ENCODE measurements at places on chromosomes 11 and 22.

GRCh38 chr11:95255251-95256145, 24.5 kb upstream of the SESN3 start:
- no peak overlapping the region for H3K4me3 ChIP-seq
- H3K27ac ChIP-seq = no peak overlapping the region
- H3K27me3 ChIP-seq = no peaks in the 10 kb centered on the region

- no peak overlapping the region for H3K27ac ChIP-seq
- H3K4me1 ChIP-seq = peaks cover 17% of the 10 kb centered on the region
- no peaks in the 10 kb centered on the region for H3K36me3 ChIP-seq
- H3K4me3 ChIP-seq = no peak overlapping the region
- no peak for DNase-seq
- no peaks in the 10 kb centered on the region for H3K27me3 ChIP-seq
These were observed 1.4 kb downstream of the PC start for GRCh38 chr11:66956689-66957290.

DNA sequence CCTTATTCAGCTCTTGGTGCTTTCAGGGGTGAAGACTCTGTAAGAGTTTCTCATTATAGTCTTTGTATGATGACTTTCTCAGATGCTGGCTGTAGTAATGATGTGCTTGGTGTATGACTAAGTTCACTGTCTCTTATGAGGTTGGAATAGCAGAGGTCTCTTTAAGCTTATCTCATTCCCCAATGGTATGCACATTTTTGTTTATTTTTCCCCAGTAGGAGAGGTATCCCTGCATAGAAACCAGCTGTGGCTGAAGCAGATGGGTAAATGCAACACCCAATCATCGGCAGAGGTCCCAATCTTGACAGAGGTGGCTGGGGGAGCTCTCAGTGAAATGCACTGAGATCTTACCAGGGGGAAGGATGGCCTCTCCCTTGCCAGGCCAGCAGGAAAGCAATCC, 34.6 kb downstream of the BBOX1 start:
- H3K4me1 ChIP-seq = no peaks in the 10 kb centered on the region
- H3K27ac ChIP-seq = no peak overlapping the region
- H3K36me3 ChIP-seq = no peaks in the 10 kb centered on the region
- DNase-seq = no peak

DNA sequence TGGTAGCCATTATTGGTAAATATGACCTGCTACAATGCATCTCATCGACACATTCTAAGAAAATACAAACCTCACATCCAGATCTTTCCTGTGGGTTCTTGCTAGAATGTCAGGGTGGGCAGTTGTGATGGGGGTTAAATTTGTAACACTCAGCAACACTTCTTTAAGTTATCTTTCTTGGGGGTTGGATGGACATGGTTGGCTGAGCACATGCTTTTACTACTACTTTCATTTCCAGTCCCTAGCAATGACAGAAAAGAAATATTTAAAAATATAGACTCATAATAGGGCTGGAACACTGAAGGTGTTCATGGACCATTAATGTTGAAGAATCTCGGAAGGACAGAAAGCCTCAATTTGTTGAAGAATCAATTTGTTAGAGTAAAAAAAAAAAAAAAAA, 57.6 kb downstream of the APOL3 start:
- no peaks in the 10 kb centered on the region for H3K27me3 ChIP-seq
- no peaks in the 10 kb centered on the region for H3K36me3 ChIP-seq
- no peak overlapping the region for H3K4me3 ChIP-seq
- no peak overlapping the region for H3K27ac ChIP-seq
- no peak for DNase-seq

- DNase-seq = no peak
- no peak overlapping the region for H3K4me3 ChIP-seq
- H3K27me3 ChIP-seq = no peaks in the 10 kb centered on the region
- no peaks in the 10 kb centered on the region for H3K4me1 ChIP-seq
- no peaks in the 10 kb centered on the region for H3K36me3 ChIP-seq
These were observed 432.2 kb downstream of the TBC1D22A start for GRCh38 chr22:47194476-47195155.

GRCh38 chr11:120649316-120649715, 137.8 kb downstream of the GRIK4 start:
- no peak for DNase-seq
- no peak overlapping the region for H3K4me3 ChIP-seq
- no peaks in the 10 kb centered on the region for H3K4me1 ChIP-seq
- no peaks in the 10 kb centered on the region for H3K27me3 ChIP-seq
- H3K27ac ChIP-seq = no peak overlapping the region

GRCh38 chr11:18366286-18366685, 28.1 kb upstream of the LDHA start:
- H3K4me3 ChIP-seq = no peak overlapping the region
- no peaks in the 10 kb centered on the region for H3K27me3 ChIP-seq
- no peaks in the 10 kb centered on the region for H3K4me1 ChIP-seq
- no peak overlapping the region for H3K27ac ChIP-seq
- peaks cover 73% of the 10 kb centered on the region for H3K36me3 ChIP-seq
- DNase-seq = no peak

DNA sequence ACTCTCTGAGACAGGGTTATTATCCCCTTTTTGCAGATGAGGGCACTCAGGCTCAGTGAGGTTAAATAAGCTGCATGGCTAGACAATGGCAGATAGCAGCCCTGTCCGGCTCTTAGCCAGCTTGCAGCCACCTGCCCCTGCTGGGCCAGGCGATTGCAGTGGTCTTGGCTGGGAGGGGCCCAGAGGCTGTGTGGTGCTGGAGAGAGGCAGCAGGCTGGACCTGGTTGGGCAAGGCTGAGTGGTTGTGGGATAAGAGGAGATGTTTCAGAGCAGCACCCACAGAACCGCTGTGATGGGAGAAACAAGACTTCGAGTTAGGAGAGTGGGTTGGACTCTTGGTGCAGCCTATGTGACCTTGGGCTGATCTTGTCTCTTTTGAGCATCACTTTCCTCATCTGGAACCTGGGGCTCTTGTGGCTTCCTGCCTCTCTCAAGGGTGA, 25.5 kb downstream of the PTPRJ start:
- H3K4me3 ChIP-seq = no peak overlapping the region
- no peak overlapping the region for H3K27ac ChIP-seq
- no peaks in the 10 kb centered on the region for H3K36me3 ChIP-seq
- DNase-seq = no peak
- H3K27me3 ChIP-seq = no peaks in the 10 kb centered on the region
- H3K4me1 ChIP-seq = peaks cover 28% of the 10 kb centered on the region

DNA sequence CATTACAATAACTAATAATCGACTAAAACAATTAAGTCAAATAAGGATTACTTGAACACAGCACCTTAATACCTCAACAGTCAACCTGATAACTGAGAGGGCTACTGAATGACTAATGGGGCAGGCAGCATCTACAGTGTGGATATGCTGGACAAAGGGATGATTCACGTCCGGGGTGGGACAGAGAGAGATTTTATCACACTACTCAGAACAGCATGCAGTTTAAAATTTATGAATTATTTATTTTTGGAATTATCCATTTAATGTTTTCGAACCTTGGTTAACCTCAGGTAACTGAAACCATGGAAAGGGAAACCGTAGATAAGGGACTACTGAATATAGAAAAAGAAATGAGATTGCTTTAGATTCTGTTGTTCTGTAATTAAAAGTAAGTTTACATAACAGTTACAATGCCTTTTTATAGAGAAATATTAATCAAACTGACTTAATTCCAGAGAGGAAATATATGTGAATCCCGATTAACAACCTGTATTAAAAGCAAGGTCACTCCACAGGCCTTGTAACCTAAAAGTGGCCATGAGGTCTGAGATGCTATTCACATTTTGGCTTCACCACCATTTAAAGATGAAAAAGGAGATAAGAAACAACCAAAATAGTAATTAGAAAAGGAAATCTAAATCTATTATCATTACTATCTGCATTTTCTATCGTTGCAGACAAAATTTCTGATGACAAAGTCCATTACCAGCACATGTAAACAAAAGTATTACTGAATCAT, 119.0 kb upstream of the TP53AIP1 start:
- DNase-seq = no peak
- no peaks in the 10 kb centered on the region for H3K4me1 ChIP-seq
- H3K36me3 ChIP-seq = peaks cover 4% of the 10 kb centered on the region
- H3K4me3 ChIP-seq = no peak overlapping the region
- H3K27me3 ChIP-seq = no peaks in the 10 kb centered on the region
- H3K27ac ChIP-seq = no peak overlapping the region

DNA sequence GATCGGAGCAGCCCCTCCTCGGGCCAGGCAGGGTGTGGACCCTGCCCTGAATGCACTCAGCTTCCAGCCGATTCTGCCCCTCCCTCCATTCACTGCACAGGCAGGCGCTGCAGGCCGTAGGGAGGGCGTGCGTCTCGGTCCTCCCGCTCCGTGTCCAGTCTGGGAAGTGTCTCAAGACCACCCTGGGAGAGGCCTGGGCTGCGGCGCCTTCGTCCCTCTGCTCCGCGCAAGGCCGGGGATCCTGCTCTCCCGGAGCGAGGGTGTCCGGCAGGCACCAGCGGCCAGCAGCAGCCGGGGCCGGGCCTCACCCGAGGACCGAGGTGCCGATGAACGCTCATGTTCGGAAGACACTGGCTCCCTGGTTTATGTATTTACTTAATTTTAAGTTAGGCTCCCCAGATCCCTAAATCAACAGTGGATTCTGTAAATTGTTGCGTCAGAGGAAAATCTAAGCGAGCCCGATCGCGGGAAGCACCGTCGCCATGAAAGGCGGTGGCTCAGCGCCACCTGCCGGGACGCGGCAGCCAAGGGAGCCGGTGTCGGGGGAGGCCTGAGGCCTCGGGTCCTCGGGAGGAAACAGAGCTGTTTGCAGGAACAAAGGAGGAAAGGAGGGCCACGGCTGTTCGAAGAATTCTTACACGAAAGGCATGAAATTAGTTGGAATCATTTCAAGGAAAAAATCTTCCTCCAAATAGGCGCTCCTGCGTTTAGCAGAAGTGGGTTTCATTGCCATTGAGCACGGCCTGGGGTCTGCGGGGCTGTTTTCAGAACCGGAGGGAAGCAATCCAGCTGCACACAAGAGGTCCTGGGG, 195.3 kb downstream of the BRD1 start:
- no peaks in the 10 kb centered on the region for H3K27me3 ChIP-seq
- H3K36me3 ChIP-seq = no peaks in the 10 kb centered on the region
- H3K4me3 ChIP-seq = peak overlapping the region; percentile 45
- DNase-seq = no peak
- peaks cover 4% of the 10 kb centered on the region for H3K4me1 ChIP-seq

DNA sequence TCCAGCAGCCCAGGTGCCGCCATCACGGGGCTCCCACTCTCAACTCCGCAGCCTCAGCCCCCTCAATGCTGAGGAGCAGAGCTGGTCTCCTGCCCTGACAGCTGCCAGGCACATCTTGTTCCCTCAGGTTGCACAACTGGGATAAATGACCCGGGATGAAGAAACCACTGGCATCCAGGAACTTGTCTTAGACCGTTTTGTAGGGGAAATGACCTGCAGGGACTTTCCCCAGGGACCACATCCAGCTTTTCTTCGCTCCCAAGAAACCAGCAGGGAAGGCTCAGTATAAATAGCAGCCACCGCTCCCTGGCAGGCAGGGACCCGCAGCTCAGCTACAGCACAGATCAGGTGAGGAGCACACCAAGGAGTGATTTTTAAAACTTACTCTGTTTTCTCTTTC, at the start of gene SAA1:
TSS of gene SAA1 (plus strand) at position 316 of the 400 bp plus-strand sequence. CDS start 624 bp downstream, outside the sequence.
- no peak within 1 kb of the TSS for H3K4me3 ChIP-seq
- H3K27me3 ChIP-seq = no peaks in the 10 kb centered on the region
- no peaks in the 10 kb centered on the region for H3K4me1 ChIP-seq
- no peaks in the 10 kb centered on the region for H3K36me3 ChIP-seq

DNA sequence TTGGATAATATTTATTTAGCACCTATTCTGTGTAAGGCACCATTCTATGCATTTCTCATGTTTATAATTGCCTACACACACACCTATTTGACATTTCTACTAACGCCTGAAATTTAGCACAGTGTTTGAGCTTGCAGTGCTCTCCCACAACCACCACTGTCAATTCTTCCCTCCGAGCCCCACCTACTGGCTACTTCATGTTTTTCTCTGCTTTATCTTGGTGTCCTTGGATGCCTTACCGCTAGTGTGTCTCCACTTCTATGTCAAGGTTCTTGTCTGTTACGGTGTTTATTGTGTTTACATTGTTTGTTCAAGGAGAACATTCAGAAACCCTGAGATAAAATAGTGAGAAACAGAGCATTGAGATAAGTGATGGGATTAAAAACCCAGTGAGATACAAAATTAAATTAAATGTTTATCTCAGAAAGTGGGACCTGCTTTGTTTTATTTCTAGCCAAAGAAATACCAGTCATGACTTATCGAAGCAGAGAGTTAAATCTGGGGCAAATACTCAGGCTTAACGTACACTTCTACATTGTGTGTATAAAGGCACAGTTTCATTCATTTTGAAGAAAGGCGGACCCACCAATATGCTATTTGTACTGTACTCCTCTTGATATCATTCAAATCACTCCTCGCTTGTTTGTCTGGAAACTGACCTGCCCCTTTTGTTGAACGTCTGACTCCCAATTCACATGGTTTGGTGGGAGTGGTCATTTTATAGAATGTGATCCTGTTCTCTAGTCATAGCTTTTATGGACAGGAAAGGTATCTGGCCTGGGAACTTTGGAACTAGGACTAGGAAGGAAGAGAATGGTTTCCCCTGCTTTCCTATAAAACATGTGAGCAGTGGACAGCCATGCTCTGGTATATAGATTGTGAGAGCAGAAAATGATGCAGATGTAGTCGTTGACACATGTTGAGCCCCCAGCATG, 39.2 kb upstream of the SLC36A4 start:
- no peak overlapping the region for H3K27ac ChIP-seq
- H3K4me3 ChIP-seq = no peak overlapping the region
- no peaks in the 10 kb centered on the region for H3K36me3 ChIP-seq
- H3K4me1 ChIP-seq = no peaks in the 10 kb centered on the region
- peaks cover 17% of the 10 kb centered on the region for H3K27me3 ChIP-seq
- no peak for DNase-seq

GRCh38 chr11:131378931-131379330, 8.5 kb downstream of the NTM start:
- no peak overlapping the region for H3K4me3 ChIP-seq
- no peak overlapping the region for H3K27ac ChIP-seq
- no peaks in the 10 kb centered on the region for H3K27me3 ChIP-seq
- H3K36me3 ChIP-seq = no peaks in the 10 kb centered on the region
- no peak for DNase-seq

DNA sequence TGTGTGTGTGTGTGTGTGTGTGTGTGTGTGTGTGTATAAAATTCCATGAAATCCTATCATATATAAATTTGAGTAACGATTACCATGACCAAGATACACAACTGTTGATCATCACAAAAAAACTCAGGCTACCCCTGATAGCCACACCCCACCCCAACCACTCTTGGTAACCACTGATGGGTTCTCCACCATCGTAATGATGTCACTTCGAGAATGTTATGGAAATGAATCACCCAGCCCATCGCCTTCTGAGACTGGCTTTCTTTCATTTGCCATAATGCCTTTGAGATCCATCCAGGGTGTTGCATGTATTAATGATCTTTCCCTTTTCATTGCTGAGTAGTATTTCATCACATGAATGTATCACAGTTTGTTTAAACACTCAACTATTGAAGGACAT, 496.0 kb downstream of the MIAT start:
- no peak for DNase-seq
- H3K4me3 ChIP-seq = no peak overlapping the region
- no peak overlapping the region for H3K27ac ChIP-seq
- H3K36me3 ChIP-seq = no peaks in the 10 kb centered on the region
